ENCODE measurements at places on chromosomes 5 and 9.
A peak's percentile ranks its signal among the peaks of the same experiment; 100 is the strongest.

- no peak for DNase-seq
Observed at GRCh38 chr5:56638768-56639238, 176.5 kb upstream of the MAP3K1 start.

- DNase-seq, result peak; percentile 1
Observed at GRCh38 chr9:10268531-10269485, 344.0 kb downstream of the PTPRD start.

- peak; percentile 64 for DNase-seq
Observed at GRCh38 chr9:121071756-121072421, 2.9 kb upstream of the CNTRL start.

DNA sequence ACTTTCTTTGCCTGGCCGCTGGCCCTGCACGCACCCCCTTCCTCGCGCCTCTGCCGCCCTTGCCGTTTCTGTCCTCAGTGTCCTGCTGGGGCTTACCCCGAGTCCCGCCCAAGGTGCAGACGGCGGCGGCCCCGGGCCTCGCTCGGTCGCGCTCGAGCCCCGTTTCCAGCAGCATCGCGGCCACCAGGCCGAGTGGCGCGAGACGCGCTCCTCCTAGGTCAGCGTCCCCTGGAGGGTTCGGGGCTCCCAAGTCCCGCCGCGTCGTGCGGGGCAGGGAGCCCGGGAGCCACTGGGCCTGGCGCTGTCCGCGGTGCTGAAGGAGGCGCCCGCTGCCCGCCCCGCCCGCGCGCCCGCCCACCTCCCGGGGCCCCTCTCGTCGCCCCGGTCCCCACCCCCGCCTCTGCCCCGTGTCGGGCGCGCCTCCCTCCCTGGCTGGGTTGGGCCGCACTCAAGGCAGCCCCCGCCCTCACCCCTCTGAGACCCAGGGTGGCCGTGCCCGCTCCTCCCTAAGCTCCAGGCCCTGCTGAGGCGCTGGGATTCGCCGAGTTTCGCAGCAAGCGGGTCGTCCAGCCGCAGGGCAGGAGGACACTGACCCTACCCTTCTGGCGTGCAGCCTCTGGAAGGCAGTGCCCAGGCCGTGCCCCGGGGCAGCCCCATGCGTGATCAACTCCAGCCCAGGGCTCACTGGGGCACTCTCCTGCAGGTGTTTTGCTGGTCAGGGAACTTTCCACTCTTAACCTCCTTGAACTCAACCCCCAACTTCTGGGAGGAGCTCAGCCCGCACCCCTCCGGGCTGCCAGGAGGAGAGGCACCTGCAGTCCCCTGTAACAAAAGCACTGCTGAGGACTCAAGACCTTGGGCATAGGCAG, at the start of gene LHX3:
TSS of gene LHX3 (minus strand) at position 291 of the 869 bp plus-strand sequence. CDS start at position 175, 116 bp downstream.
- peak; percentile 28 for DNase-seq

DNA sequence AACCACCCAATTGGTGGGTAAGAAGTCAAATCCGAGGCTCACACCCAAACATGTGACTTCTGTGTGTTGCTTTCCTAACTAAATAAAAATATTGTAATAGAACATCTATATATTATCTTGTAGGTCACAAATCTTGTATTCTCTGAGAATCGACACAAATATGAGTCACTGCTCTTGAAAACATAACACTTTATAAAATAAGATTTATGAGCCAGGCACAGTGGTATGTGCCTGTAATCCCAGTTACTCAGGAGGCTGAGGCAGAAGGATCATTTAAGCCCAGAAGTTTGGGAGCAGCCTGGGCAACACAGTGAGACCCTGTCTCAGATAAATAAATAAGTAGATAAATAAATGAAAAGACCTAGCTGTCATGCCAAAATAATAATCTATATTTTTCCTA, 624.1 kb downstream of the ANXA1 start:
- DNase-seq, result no peak

DNA sequence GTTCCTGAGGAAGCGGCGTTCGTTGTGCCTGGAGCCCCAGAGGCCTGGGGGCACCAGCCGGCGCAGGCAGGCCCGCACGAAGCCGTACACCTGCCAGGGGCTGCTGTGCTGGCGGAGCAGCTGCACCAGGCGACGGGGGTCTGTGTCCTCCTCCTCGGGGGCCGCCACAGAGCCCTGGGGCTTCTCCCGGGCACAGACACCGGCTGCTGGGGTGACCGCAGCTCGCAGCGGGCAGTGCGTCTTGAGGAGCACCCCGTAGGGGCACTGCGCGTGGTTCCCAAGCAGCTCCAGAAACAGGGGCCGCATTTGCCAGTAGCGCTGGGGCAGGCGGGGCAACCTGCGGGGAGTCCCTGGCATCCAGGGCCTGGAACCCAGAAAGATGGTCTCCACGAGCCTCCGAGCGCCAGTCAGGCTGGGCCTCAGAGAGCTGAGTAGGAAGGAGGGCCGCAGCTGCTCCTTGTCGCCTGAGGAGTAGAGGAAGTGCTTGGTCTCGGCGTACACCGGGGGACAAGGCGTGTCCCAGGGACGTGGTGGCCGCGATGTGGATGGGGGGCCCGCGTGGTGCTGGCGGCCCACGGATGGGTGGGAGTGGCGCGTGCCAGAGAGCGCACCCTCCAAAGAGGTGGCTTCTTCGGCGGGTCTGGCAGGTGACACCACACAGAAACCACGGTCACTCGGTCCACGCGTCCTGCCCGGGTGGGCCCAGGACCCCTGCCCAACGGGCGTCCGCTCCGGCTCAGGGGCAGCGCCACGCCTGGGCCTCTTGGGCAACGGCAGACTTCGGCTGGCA, 1.3 kb downstream of the TERT start:
- DNase-seq, result no peak

GRCh38 chr5:129656952-129657351, 90.9 kb upstream of the MINAR2 start:
- DNase-seq, result no peak

GRCh38 chr9:35606138-35606504, 1.1 kb downstream of the TESK1 start:
- no peak for DNase-seq

DNA sequence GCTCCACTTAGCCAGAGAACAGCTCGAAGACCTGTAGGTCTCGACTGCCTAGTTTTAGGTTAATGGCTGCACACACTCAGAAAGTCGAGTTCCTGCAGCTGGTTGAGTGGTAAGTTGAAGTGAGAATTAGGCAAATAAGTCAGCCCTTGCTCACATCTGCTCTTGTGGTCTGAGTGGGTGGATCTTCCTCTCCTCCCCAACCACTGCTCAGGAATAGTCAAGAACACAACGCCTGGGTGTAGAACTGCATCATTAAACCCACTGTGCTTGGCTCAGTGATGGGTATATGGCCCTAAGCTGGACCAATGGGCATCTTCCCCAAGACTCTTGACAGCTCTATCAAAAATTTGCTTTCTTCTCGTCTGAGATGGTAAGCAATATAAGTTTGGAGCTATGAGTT, 20.9 kb upstream of the ADAM19 start:
- DNase-seq, result peak; percentile 83

DNA sequence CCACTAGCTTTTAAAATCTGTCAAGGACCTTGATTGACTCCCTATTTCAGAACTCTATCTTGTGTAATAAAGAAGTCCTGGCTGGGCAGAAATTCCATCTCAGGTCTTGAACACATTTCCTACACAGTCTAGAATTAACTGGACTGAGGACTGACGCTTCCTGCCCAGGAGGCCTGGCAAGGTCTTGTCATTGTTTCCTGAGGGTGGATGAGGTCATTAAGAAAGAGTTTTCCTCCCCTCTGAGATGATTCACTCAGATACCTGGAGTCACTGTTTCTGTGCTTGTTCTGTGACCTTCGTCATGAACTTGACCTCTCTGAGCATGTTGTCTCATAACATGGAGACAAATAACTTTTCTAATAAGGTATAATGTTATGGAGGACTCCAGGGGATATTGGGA, 10.0 kb downstream of the MTAP start:
- no peak for DNase-seq

DNA sequence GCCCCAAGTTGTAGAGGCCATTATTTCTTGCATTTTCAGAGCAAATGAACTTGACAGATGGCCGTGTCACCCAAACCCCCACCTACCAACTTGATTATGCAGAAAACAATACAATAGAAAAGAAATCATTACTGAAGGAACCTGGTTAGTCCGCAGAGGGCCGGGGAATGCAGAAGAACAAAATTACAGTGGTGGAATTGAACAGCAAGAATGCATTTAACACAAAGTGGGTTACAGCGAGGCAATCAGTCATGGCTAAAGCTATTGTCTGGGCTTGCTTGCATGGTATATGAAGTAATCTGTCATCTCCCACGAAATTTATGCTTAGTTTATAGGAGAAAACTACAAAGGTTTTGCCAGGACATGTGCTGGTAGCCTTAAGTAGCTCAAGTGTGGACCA, 238.3 kb upstream of the IRX1 start:
- no peak for DNase-seq

- no peak for DNase-seq
Observed at GRCh38 chr5:125833398-125833797, 589.8 kb upstream of the GRAMD2B start.

- DNase-seq, result no peak
Observed at GRCh38 chr5:119287547-119288111, 68.2 kb upstream of the TNFAIP8 start.

- no peak for DNase-seq
Observed at GRCh38 chr9:83633676-83634075, 10.7 kb downstream of the IDNK start.

DNA sequence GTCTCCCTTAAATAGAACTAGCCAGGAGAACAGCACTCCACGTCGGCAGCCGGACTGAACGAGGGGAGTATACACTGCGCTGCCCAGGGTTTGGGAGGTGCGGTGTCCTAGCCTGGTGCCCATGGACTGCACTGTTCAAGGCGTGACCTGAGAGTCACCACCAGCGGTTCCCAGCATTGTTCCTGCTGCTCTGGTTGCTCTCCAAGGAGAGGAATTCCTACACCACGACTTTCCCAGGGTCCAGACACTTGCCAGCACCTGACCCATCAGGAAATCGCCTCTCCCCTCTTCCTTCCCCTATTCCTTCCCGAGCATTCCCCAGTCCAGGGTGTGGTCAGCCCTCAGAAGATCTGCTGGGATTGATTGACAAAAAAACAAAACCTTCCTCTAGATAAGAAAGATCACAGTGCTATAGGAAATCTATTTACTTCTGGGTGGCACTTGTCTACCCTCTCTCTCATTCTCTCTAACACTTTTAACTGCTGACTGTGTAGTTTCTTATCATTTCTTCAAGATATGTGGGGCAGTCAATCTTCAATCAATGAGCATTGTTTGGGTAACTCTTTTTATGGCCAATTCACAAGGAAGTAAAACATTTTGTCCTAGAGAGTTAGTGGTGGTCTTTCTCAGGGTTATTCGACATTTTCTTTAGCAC, 297.8 kb upstream of the ACTBL2 start:
- no peak for DNase-seq

GRCh38 chr5:54904425-54904824, 81.0 kb downstream of the ESM1 start:
- no peak for DNase-seq

GRCh38 chr9:88537761-88538091, 2.7 kb downstream of the NXNL2 start:
- no peak for DNase-seq

GRCh38 chr9:116806075-116806474, 119.0 kb downstream of the TRIM32 start:
- DNase-seq, result no peak

DNA sequence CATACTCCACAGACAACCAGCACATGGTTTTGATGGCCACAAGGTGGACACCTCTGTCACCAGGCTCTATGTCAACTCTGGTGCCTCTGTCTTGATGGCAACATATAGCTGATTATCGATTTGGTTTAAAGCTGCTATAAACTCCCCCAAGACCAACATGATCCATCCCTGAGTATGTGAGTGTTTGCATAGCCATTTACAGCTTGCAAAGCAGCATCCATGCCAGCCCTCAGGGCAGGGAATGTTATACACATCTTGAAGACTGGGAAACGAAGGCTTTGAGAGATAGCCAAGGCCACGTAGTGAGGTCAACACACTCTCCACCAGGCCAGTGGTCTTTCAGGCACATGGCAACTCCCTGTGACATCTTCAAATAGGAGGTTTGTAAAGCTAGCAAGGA, 40.3 kb upstream of the BRINP1 start:
- DNase-seq, result no peak

DNA sequence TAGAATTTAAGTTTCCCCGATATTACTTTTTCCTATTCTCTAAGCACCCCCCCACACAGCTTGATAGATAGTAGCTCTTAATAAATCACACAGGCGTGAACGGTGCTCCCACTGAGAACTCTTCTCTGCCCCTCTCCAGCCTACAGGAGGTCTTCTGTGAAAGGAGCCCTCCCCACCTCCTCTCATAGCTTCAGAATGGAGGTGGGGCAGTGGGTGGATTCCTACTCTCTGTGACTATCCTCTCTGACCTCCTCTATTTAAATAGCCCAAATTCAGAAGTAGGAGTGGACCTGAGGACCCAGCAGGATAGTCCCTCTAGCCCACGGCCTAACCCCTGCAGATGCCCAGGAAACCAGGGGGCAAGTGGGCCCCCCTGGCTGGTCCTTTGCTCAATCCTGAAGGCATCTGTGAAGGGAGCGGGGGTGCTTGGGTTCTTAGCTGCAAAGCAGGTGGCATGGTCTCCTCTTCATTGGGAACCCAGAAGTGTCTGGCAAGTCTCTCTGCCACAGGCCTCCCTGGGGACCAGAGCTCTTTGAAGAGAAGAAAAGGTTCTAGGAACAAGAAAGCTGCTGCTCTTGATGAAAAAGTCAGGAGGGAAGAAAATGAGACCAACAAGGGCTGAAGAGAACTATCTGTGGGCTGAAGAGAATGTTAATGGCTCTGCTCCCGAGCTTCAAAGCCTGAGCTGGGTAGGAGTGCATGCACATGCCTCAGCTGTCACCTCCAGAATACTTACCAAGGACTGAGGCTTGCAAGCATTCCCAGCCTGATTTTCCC, 21.1 kb upstream of the HSPA9 start:
- no peak for DNase-seq

- DNase-seq, result no peak
Observed at GRCh38 chr9:15469406-15469805, 41.4 kb downstream of the PSIP1 start.

DNA sequence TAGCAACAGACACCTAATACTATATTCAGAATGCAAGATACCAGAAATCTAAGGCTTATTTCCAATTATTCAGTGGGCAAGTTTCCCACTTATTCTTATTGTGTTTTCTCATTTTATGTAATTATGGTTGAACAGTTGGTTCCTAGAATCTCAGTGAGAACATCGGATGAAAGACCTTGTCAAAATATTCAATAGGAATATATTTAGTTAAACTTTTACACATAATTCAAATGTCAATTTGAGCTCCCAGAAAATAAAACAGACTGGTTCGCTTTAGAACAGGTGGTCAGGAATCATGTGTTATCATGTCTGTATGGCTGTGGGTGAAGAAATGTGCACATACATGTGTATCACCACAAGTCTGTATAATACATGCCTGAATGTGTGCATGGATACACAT, 447.8 kb downstream of the MED10 start:
- DNase-seq, result no peak

DNA sequence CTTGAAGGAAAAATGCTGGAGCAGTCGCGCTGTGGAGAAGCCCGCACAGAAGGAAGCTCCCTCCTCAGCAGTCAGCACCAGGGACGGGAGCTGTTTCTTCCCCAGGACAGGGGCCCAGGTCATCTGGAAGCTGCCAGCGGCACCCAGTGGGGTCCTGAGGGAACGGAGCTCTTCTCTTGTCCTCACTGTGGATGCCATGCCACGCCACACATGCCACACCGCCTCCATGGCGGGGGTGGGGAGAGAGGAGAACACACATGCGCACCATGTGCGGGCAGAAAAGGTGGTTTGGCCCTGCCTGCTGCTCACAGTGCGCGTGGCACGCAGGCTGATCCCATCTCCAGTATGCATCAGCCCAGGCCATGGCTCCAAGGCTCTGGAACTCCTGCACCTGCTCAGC, 41.7 kb upstream of the ZNF354B start:
- no peak for DNase-seq

Measured in naive B cell (primary cell).